ENCODE measurements at places on chromosomes 13 and 19. TPM values are rescaled to one million over a fixed set of nuclear protein-coding genes. Genes with fewer than 3 reads are reported as not detected.
A peak's percentile ranks its signal among the peaks of the same experiment; 100 is the strongest.

DNA sequence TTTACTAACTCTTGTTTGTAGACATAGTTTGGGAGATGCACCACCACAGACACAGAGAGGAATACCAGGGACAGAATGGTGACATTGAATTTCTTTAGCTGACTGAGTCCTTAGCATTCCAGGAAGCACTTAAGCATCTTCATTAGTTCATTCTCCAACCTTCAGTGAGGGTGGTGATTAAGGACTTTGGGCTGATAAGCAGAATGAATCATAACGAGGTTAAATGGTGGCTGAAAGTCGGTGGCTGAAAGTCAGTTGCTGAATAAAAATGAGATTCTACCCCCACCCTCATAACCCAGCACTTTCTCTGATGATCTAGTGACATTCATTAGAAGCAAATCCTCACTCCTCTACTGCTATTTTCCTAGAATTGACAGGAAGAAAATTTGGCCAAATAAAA, 10.6 kb downstream of the PCDH8 start:
- no peak overlapping the region for H3K27ac ChIP-seq
- H3K36me3 ChIP-seq, result no peaks in the 10 kb centered on the region
- peaks cover 2% of the 10 kb centered on the region for H3K4me1 ChIP-seq

GRCh38 chr13:41345165-41345913, 34.3 kb downstream of the NAA16 start:
- H3K4me3 ChIP-seq, result no peak overlapping the region
- no peaks in the 10 kb centered on the region for H3K27me3 ChIP-seq
- H3K36me3 ChIP-seq, result peaks cover 7% of the 10 kb centered on the region
- H3K4me1 ChIP-seq, result peaks cover 21% of the 10 kb centered on the region

DNA sequence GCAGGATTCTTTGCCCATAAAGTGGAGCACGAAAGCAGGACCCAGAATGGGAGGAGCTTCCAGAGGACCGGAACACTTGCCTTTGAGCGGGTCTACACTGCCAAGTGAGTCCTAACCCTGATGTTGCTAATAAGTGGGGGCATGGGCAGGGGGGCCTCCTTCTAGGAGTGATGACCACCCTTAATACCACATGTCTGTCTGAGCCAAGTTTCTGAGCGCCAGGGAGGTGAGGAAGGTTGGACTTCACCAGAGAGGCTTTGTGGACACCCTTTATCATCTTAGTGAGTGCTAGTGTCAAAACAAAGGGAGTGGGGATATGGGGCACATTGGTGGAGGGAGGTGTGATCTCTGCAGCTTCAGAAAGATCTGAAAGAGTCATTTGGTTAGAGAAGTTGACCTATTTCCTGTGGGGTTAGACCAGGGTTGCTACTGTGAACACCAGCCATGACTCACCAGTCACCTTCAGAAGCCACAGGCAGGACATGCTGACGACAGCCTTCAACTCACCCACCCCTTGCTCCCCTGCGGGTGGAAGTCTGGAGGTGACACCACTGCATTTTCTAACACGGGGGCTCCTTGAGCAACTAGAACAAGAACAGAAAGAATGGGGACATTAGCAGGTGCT, 8.8 kb downstream of the ALOX5AP start:
- H3K36me3 ChIP-seq, result peaks cover 13% of the 10 kb centered on the region
- peaks cover 51% of the 10 kb centered on the region for H3K4me1 ChIP-seq
- H3K27ac ChIP-seq, result peak overlapping the region; percentile 92
- H3K4me3 ChIP-seq, result peak overlapping the region; percentile 76

GRCh38 chr13:91058066-91058465, 289.4 kb upstream of the MIR17HG start:
- H3K27me3 ChIP-seq, result no peaks in the 10 kb centered on the region
- no peak overlapping the region for H3K27ac ChIP-seq
- H3K4me3 ChIP-seq, result no peak overlapping the region
- DNase-seq, result no peak

DNA sequence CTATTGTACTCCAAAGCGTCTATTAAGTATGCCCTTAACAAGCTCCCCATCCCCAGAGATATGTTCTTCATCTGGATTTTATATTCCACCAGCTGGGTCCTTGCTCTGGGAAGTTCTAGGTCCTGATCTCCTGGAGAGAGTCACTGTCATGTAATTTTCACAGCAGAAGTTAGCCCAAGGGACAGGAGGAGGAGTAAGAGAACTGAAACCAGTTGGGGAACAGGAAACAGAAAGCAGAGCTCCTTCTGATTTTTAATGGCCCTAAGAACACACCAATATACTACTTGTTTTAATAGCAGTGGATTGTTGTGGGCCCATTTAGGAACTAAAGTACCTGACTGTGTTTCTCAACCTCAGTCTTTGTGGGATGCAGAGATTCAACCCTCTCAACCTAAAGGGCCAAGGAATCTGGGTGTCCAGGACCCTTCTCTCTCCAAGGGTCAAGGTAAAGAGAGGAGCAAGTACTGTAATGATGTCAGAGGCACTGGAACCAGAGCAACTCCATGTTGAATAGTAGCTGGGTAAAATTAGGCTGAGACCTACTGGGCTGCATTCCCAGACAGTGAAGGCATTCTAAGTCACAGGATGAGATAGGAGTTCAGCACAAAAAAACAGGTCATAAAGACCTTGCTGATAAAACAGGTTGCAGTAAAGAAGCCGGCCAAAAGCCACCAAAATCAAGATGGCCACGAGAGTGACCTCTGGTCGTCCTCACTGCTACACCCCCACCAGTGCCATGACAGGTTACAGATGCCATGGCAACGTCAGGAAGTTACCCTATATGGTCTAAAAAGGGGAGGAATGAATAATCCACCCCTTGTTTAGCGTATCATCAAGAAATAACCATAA, 8.1 kb upstream of the FPR3 start:
- H3K27me3 ChIP-seq, result peaks cover 5% of the 10 kb centered on the region
- no peaks in the 10 kb centered on the region for H3K4me1 ChIP-seq
- no peak overlapping the region for H3K4me3 ChIP-seq
- H3K27ac ChIP-seq, result no peak overlapping the region

GRCh38 chr19:46859637-46860124, 1.1 kb upstream of the ARHGAP35 start:
- peak overlapping the region; percentile 94 for H3K4me3 ChIP-seq
- peak overlapping the region; percentile 80 for H3K27ac ChIP-seq
- no peaks in the 10 kb centered on the region for H3K27me3 ChIP-seq

DNA sequence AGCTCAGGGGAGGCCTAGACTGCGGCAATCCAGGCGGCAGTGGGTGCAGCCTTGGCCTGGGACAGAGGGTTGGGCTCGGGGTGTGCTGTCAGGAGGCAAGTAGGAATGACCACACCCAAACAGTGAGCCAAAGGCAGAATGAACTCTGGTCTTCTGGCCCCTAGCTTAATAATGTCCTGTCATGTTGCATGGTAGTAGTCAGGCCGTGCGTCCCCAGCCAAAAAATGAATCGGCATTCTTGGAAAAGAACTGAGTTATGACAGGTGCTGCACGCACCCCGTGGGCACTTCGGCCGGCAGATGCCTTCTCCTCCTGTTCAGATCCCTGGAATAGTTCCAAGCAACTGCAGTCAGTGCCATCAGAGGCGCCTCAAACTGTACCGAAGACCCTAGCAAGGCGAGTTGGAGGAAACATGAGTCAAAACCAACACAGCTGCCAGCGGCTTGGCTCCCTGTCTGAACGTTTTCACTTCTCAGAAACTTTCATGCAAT, 55.9 kb downstream of the ATP7B start:
- no peak for DNase-seq
- no peak overlapping the region for H3K27ac ChIP-seq
- peaks cover 5% of the 10 kb centered on the region for H3K36me3 ChIP-seq
- H3K4me1 ChIP-seq, result peaks cover 40% of the 10 kb centered on the region

DNA sequence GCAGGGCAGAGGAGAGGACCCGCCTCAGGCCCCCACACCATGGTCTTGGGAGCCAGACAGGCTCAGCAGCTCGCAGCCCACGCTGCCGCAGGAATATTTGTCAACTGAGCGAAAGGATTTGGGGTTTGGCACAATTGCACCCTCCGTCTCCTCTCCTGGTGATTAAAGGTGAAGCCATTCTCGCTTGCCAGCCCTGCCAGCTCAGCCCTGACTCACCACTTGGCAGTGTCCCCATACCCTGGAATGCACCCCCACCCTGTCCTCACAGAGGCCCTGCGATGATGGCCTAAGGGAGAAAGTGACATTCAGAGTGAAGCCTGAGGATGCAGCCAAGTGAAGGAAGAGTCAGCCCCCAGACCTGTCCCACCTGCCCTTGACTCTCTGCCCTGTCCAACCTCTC, 18.8 kb downstream of the CYTH2 start:
- H3K27me3 ChIP-seq, result peaks cover 8% of the 10 kb centered on the region
- DNase-seq, result no peak
- no peak overlapping the region for H3K4me3 ChIP-seq
- no peak overlapping the region for H3K27ac ChIP-seq
- H3K36me3 ChIP-seq, result peaks cover 7% of the 10 kb centered on the region
- peaks cover 22% of the 10 kb centered on the region for H3K4me1 ChIP-seq

DNA sequence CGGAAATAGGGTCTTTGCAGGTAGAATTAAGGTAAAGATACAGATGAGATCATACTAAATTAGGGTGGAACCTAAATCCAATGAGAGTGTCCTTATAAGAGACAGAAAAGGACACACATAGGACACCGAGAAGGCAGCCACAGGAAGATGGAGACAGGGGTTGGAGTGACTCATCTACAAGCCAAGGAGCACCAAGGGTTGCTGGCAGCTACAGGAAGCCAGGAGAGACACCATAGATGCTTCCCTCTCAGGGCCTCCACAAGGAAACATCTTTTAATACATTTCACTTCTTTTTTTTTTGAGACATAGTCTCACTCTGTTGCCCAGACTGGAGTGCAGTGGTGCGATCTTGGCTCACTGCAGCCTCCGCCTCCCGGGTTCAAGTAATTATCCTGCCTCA, 10.1 kb downstream of the TMEM143 start:
- no peak for DNase-seq
- H3K4me1 ChIP-seq, result peaks cover 9% of the 10 kb centered on the region
- H3K27ac ChIP-seq, result no peak overlapping the region

- H3K4me1 ChIP-seq, result no peaks in the 10 kb centered on the region
- H3K36me3 ChIP-seq, result no peaks in the 10 kb centered on the region
- no peak overlapping the region for H3K27ac ChIP-seq
- no peak overlapping the region for H3K4me3 ChIP-seq
- no peak for DNase-seq
Observed at GRCh38 chr13:66933994-66934393, 296.1 kb downstream of the PCDH9 start.

- H3K36me3 ChIP-seq, result no peaks in the 10 kb centered on the region
- H3K27me3 ChIP-seq, result peaks cover 9% of the 10 kb centered on the region
- peaks cover 3% of the 10 kb centered on the region for H3K4me1 ChIP-seq
- H3K27ac ChIP-seq, result no peak overlapping the region
- H3K4me3 ChIP-seq, result no peak overlapping the region
- DNase-seq, result no peak
Observed at GRCh38 chr13:35979361-35979951, 151.7 kb downstream of the DCLK1 start.

DNA sequence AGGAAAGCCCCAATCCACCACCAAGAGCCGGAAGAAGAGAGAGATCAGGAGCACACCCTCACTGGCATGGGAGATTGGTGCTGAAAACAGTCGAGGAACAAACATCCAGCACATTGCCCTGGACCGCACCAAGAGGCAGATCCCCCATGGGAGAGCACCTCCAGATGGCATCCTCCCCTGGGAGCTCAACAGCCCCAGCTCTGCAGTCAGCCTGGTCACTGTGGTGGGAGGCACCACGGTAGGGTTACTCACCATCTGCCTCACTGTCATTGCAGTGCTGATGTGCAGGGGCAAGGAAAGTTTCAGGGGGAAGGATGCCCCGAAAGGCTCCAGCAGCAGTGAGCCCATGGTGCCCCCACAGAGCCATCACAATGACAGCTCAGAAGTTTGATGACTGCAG, 110.2 kb downstream of the STOML3 start:
- H3K27ac ChIP-seq, result no peak overlapping the region
- no peaks in the 10 kb centered on the region for H3K4me1 ChIP-seq
- no peak overlapping the region for H3K4me3 ChIP-seq
- peaks cover 21% of the 10 kb centered on the region for H3K27me3 ChIP-seq
- H3K36me3 ChIP-seq, result no peaks in the 10 kb centered on the region

GRCh38 chr19:49430172-49430677, 5.0 kb downstream of the GFY start:
- H3K27me3 ChIP-seq, result peaks cover 82% of the 10 kb centered on the region
- H3K36me3 ChIP-seq, result peaks cover 15% of the 10 kb centered on the region
- H3K4me3 ChIP-seq, result no peak overlapping the region

DNA sequence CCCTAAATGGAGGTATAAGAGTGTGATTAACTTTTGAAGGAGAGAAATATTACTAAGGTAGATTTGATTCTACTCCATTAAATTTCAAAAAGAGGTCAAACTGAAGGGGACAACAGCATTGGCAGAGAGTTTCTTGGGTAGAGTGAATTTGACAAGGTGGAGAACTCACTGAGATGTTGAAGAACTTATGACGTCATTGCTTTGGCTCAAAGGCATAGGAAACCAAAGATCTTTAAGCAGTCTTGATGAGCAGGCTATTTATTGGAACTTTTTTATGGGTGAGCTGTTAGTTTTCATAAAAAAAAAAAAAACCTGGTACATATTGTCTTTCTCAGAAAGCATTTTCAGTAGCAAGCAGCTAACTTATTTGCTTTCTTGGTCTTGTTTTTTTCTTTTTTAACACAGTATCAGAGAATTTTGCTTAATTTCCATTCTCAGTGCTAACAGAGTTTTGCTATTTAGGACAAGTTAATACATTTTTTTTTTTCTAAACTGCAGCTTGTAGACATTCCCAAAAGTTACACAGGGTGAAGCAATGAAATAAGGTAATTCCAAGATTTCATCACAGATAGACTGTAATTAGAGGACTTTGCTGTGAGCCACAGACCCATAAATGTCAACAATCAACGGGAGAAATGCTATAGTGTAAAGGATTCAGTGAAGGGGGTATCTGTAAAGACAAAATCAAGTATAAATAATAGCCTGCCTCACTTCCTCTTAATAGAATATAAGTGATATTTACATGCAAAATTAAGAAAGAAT, 412.2 kb upstream of the KLHL1 start:
- no peak overlapping the region for H3K4me3 ChIP-seq
- no peaks in the 10 kb centered on the region for H3K36me3 ChIP-seq
- no peak for DNase-seq
- no peaks in the 10 kb centered on the region for H3K27me3 ChIP-seq
- H3K4me1 ChIP-seq, result no peaks in the 10 kb centered on the region
- no peak overlapping the region for H3K27ac ChIP-seq

DNA sequence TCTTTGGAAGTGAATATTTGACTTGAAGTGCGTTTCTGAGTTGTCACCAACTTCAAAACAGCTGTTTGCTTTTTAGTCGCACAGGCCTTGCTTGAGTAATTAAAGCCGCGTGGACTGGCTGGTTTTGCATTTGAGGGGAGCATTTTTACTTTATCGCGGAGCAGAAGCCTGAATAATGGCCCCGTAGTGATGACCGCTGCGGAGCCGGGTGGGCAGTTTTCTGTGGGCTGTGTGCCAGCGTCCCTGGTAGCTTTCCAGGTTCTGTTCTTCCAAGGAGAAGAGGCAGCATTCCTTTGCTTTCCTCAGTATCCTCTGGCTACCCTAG, 1.1 kb downstream of the NAA16 start:
- H3K4me1 ChIP-seq, result peaks cover 31% of the 10 kb centered on the region
- H3K36me3 ChIP-seq, result no peaks in the 10 kb centered on the region
- H3K27me3 ChIP-seq, result no peaks in the 10 kb centered on the region
- peak overlapping the region; percentile 98 for H3K4me3 ChIP-seq
- DNase-seq, result no peak

- H3K36me3 ChIP-seq, result no peaks in the 10 kb centered on the region
- DNase-seq, result no peak
- H3K4me3 ChIP-seq, result peak within 1 kb of the TSS; percentile 83
- H3K27ac ChIP-seq, result no peak within 1 kb of the TSS
Observed at GRCh38 chr19:3785938-3786824, at the start of gene MATK. Gene MATK (minus strand): TSS chr19:3786381. CDS start chr19:3785135, 1,246 bp downstream.

SUPT20H gene
- total RNA-seq, result 56.4 TPM

PDCD5 gene
- 34.5 TPM for total RNA-seq

CADM4 gene
- total RNA-seq, result 0.40 TPM

SMIM17 gene
- total RNA-seq, result not detected

NDUFB7 gene
- total RNA-seq, result 62.5 TPM

TMPRSS9 gene
- not detected for total RNA-seq

PLPP2 gene
- total RNA-seq, result 2.3 TPM

DCLK1 gene
- not detected for total RNA-seq

ARID3A gene
- 11.8 TPM for total RNA-seq

Measured in T-helper 17 cell (primary cell).